ENCODE measurements at places on chromosomes 11 and 22.

GRCh38 chr11:63760487-63761079, 8.0 kb downstream of the ZFTA start:
- DNase-seq = no peak

DNA sequence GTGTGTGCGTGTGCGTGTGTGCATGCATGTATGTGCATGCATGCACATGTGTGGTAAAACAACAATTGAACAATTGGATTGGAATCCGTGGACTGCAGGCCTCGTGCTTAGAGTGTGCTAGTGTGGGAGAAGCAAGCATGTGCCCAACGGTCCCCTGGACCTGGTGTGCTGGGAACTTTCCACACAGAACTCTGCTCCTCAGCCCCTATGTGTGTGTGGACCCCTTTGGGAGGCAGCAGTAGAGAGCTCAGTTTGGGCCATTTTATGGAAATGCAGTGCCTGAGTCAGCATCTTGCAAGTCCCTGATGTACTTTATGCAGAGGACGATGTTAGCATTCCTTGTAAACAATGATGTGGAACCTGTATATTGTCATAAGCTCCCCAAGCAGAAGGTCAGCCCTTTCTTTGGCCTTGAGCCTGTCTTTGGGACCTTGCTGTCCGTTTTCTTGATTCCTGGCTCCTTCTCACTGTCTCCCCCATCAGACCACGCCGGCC, 167.3 kb downstream of the TBC1D22A start:
- no peak for DNase-seq

GRCh38 chr11:11709447-11710239, 87.8 kb upstream of the GALNT18 start:
- no peak for DNase-seq

- DNase-seq = no peak
Measured at GRCh38 chr11:57662893-57663292, 5.0 kb upstream of the ZDHHC5 start.

DNA sequence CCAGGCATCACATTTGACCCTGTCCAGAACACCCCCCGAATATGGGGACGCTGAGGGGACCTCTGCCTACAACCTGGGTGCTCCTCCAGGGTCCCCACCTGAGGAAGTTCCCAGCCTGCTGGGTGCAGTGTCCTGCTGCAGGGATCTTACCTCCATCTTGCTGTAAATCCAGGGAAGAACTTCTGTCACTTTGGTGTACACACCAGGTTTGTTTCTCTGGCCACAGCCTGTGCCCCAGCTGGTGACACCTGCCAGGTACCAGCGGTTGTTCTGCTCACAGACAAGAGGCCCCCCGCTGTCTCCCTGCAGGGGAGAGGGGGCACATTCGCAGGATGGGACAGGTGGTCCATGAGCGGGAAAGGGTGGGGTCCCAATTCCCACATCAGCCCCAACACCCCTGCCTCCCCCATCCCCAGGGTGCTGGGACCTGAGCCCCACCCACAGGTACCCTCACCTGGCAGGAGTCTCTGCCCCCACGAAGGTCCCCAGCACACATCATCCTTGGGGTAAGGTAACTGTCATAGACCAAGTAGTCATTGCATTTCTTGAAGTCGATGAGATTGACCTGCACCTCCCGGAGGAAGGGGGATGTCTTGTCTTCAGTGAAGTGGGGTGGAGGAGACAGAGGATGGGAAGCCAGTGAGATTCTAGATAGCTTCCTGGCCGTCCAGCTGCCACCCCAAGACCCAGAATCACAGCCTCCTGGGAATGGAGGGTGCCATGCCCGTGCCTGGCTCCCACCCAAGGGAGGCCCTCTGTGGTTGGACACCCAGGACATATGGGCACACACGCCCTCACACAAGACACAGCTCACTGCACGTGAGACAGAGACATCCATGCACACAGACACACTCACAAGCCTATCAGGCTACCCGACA, 25.5 kb downstream of the TMPRSS13 start:
- DNase-seq = no peak

- DNase-seq = no peak
Measured at GRCh38 chr11:36123336-36124101, 165.7 kb downstream of the COMMD9 start.

GRCh38 chr11:95507794-95508193, 276.8 kb upstream of the SESN3 start:
- DNase-seq = no peak

DNA sequence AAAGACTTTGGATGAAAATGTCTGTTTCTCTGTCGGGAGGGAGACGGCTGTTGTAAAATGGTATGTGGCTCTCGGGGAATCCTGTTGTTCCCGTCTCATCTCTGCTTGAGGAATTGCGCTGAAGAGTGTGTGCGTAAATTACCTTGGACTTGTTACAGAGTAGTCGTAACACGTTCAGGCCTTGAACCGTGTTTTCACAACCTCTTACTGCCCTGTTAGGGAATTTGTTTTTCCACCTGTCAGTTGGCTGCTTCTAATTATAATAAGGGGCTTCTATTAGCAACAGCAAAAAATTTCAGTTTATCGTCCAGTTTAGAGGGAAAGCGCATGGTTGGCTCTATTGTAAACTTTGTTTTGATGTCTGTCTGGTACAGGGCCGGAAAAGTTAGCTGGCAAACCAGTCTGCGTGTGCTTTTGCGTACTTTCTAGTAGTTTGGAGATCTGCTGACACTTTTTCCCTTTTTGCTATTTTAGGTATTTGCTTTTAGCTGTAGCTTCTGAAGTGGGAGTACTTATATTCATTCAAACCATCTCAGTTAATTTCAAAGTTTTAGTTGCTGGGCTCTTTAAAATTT, 1.5 kb downstream of the HIPK3 start:
- no peak for DNase-seq

- DNase-seq = no peak
Measured at GRCh38 chr22:50687829-50688228, 15.2 kb downstream of the SHANK3 start.

DNA sequence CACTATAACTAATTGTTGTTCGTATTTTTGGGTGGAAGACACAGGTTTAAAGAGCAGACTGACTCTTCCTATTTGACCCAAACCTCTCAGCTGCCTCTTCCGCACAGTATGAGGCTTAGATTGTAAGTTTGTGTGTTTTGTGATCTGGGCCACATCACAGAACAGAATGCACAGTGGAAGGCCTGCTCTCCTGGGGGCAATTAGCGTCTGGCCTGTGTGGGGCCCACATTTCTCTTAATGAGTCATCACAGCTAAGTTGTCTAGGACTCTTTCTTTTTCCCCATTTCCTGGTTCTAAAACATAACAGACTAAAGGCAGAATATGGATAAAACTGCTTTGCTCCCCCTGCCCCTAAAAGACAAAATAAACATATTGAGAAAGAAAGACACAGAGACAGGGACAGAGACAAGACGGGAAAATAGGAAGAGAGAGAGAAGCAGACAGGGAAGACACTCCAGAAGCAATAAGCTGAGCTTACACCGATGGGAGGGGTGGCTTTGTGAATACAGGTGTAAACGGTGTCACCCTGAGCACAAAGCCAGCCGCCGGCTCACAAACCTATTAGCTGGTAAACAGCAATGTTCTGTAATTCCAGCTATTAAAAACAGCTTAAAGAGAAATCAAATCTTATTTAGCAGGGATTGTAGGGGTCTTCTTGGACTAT, 127.4 kb upstream of the OPCML start:
- no peak for DNase-seq

DNA sequence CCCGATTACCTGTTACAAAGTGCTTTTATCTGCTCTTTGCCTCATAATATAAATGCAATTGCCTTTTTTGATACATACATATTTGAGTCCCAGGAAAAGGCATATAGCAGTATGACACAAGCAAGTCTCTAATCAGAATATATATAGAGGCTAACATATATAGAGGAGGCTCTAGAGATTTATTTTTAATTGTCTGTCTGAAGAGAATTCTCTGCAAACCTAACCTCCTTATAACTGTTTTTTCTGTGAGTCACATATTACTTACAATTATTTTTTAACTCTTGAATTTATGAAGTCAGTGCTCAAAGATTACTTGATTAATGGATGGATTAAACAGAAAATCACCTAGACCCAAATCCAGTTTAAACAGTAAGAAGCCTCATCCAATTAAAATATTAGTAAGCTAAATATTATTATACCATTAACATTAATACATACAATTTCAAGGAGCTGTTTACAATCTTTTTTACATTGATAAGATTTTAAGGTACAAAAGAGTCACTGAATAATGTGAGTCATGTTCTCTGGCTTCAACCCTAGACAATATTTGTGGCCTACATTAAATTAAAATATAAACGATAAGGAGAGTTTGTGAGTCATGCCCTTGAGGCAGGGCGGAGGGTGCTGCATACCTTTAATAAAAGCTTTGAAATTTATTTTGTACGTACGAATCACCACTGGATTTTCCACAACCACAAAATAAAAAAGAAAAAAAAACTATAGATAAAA, 19.2 kb upstream of the MMP13 start:
- no peak for DNase-seq

- DNase-seq = no peak
Measured at GRCh38 chr11:33016654-33017053, 976 bp downstream of the DEPDC7 start.

DNA sequence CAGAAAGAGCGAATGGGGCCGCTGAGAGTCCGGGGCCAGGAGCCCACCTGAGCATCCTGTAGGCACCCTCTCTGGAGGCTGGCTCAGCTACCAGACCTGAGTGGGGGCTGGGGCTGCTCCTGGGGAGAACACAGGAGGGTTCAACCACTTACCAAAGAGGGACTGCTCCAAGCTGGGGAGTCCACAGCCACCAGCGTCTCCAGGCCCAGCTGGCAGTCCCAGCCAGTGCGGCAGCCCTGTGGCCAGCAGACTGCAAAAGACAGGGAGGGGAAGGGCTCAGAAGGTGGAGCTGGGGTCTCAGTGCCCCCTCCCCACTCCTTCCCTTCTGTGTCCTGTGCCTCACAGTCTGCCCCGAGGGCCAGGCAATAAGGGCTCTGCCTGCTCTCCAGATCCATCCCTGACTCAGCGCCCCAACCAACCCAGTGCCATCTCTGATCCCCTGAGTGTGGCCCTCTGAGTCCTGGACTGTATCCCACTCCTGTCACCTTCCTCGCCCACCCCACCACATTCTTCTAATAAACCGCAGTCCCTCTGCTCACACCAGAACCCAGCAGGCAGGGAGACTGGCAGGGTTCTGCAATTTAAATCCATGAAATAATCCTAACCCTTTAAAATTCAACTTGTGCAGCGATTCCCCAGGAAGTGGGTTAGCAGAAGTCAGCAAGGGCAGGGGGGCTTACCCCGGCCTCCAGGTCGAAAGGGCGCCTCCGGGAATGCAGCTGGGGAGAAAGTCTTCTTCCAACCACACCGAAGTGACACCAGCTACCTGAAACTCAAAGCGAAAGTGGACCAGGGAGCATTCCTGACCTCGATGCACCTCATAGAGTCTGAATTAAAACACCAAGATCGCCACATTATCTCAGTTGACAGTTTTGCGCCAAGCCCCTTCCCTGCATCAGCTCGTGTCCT, 13.3 kb downstream of the CHST1 start:
- no peak for DNase-seq

DNA sequence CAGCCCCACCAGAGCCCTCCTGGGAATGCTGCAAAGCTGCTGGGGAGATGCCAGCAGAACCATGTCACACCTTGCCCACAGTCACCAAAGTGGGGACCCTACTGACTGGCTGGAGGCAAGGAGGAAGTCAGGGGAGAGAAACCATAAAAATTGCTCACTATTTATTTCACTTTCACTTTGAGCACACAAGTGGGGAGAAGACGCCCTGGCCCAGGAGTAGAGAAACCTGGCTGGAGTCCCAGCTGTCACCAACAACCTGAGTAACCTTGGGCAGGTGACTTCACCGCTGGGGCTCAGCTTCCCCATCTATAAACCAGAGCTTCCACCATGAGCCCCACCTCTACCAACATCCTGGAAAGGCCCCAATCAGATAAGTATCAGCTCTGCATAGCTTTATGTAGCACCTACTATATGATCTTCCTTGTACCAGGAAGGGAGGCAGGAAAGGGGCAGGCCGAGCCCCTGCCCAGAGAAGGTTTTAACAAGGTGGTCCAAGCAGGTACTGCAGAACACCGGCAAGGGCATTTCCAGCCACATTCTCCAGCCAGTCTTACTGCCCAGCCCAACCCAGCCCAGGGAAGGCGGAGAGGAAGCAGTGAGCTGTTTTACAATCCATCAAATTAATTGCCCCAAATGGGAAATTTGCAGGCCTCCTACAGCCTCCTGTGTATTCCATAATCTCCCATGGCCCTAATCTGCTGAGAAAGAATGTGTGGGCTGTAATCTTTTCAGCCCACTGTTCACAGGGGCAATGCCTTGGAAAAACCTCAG, 27.6 kb downstream of the PLEKHA7 start:
- DNase-seq = no peak

DNA sequence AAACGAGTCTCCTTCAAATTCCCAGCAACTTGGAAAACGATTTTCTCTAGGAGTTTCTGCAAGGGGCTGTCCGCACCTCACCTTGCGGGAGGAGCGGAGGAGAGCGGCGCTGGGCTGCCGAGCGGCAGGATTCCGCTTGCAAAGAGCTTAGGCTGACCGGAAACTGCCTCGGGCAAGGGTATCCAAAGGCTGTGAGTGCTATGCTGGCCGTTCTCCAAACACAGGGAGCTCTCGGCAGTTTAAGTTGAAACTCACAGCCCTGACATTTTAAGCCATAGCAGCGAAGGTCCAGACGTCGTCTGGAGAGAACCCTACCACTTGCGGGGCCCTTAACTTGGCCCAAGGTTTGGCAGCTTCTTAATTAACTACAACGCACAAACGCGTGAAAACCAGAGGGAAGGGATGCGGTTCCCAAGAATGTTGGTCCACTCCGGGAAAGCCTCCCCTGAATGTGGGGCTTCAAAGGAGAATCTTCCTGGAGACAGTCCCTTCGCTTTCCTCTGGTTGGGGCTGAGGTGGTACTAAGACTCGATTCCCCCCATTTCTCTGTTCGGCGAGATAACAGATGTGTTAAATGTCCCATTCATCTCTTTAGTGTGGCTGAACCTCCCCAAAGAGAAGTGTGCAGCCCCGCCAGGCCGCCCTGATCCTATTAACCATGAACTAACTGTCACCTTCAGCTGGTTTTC, 1.1 kb upstream of the DBX1 start:
- no peak for DNase-seq

GRCh38 chr11:122103726-122104125, 12.3 kb downstream of the BLID start:
- DNase-seq = no peak

DNA sequence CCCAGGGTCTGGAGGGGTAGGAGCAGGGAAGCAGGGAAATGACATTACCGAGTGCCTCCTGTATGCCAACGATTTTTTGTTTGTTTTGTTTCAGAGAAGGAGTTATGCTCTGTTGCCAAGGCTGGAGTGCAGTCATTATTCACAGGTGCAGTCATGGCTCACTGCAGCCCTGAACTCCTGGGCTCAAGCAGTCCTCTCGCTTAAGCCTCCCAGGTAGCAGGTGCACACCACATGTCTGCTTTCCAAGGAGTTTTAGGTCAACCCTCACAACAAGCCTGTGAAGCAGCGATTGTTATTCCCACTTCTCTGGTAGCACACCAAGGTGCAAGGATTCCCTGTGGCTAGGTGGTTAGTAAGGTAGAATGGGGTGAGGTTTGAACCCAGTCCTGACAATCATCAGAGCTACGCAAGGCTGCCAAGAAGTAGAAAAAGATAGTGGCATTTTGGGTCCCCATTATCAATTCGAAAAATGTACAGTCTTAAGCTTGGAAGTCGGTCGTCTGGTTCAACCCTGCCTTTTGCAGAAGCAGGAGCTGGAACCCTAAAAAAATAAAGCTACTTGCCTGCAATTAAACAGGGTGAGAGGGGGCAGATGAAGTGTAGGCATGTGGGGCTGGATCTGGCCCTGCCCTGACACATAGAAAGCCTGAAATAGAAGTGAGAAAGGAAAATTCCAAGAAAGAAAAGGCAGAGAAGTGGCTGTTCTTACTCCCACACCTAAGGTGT, 9.1 kb downstream of the UCP3 start:
- no peak for DNase-seq

Measured in thoracic aorta (tissue), 2 donors.